ENCODE measurements at places on chromosomes 5 and 9.

GRCh38 chr5:92969781-92970237 lies 611.2 kb downstream of the NR2F1-AS1 start:
- DNase-seq = no peak

DNA sequence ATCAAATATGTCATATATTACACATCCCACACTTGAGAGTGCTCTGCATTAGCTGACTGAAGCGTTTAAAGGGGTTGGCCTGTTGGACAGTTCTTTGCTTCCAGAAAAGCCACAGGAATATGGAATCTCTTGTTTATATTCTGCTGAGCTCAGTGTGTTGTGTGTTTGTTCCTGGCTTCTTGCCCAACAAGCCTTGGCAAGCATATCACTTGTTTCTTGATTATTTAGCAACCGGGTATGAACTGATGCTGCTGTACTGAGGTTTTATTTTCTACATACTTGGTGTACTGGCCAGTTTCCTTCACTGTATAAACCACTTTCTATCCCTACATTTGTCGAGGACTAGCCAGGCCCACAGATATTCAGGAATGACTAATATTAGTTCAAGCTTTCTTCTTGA lies 378.9 kb downstream of the KCTD16 start:
- no peak for DNase-seq

GRCh38 chr5:175542232-175542965 lies 64.0 kb downstream of the SFXN1 start:
- DNase-seq = no peak

GRCh38 chr9:129362287-129363000 lies 184.4 kb upstream of the IER5L start:
- DNase-seq = no peak

- no peak for DNase-seq
Observed at GRCh38 chr5:78430866-78431265, 70.4 kb downstream of the SCAMP1 start.

DNA sequence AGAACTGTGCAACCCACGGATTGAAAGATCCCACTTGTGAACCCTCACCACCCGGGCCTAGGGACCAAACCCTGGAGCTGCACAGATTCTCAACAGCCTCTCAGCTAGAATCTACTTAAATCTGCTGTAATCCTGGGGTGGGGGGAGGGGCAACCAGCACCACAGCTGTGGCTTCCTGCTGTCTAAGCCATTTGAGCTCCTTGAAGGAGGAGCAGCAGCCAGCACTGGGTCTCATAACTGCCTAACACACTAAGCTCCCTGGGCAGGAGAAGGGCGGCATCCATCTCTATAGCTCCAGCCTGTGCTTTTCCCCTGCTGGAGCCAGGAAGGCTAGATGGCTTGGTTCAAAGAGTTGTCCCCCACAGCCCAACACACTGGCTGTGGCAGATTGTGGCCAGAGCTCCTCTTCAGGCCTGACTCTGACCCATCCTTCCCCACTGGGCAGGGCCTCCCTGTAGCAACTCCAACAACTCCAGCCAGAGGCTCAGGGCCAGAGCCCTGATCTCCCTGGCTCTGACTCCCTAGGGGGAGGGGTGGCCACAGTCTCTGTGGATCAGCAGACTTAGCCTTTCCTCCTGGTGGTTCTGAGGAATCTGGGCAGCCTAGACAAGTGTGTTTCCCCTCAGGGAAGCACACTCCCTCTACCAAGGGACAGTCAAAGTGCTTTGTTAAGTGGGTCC lies 72.0 kb upstream of the C9orf72 start:
- no peak for DNase-seq

DNA sequence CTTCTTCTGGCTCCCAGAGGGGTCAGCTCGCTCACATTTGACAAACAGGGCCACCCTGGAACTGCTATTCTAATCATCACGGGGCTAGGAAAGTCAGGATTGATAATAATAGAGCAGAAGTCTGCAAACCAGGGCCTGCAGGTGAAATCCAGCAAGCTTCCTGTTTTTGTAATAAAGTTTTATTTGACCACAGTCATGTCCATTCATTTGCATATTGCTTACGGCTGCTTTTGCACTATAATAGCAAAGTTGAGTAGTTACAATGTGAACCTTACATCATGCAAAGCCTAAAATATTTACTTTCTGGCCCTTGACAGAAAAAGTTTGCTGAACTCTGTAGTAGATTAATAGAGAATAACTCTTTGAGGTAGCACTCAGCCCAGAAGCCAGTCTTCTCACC lies 63.2 kb upstream of the CTXN3 start:
- no peak for DNase-seq

DNA sequence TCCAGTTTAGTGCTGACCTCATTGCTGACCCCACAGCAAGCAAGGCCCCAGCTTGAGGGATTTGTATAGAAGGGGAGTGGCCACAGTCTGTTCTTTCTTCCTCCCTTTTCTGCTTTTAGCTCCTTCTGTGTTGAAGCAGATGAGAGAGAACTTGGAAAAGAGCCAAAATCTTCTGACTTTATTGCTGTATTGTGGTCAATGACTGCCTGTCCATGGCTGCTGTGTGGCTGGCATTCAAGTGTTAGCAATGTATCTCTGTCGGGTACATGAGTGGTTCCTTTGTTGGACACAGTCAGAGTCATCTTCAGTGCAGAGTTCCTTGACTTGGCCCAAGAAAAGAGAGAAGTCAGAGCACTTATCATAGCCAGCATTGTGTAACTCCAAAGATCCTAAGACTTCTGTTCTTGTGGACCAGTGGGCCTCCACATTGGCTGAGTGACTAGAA lies 154.1 kb downstream of the LRRC70 start:
- no peak for DNase-seq

DNA sequence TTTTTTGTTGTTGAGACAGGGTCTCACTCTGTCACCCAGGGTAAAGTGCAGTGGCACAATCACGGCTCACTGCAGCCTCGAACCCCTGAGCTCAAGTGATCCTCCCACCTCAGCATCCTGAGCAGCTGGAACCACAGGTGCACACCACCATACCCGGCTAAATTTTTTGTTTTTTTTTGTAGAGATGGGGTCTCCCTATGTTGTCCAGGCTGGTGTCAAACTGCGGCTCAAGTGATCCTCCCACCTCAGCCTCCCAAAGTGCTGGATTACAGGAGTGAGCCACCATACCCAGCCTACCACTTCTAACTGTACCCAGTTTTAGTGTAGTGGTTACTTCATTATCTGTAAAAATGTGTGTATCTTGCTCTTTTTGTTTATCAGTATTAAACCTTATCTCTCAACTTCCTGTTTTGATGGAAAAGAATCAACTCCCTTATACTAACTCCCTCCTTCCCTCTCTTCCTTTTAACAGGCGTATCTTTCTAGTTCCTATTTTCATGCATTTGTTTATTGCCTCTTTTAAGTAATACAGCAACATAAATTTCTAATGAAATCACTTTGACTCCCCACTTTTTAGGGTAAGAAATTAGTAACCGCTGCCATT lies 33.1 kb downstream of the GRAMD2B start:
- no peak for DNase-seq

DNA sequence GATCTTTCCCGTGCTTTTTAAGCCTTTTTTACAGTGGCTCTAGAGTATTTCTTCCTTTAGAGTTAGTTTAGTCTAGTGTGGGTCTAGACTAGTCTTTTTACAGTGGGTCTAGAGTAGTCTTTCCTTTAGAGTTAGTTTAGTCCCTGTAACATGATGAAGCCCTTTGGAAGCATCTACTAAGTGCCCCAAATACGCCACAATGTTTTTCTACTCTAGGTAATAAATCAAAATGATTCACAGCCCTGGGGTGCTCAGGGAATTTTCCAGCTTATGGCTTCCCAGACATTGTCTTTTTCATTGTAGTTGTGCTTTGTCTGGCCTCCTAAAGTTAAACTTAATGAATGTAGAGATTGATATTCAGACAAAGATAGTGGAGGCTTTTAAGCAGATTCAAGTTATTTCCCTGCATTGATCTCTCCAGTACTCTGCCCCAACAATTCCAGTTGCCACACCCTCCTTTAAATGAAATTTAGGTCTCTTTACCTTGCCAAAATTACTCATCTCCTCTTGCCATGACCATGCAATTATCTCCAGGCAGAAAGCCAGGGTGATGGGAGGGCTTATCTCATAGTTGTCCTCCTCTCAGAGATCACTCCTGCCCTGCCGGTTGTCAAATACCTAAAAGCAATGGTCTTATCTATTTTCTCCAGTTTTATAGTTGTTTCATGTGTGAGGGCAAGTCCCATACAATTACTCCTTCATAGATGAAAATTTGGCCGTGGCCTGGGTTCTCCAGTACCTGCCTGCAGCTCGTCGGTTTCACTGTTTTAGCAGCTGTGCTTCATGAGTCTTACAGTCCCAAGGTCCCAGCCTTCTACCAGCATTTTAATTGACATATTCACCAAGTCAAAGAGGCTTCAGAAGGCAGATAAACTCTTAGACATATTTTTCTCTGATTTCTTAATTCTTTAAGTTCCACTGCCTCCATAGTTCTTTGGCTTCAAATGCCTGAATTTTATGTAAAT lies 794.0 kb upstream of the COX7C start:
- no peak for DNase-seq

Measured in activated CD8-positive, alpha-beta memory T cell treated with anti-CD3 and anti-CD28 coated beads for 24 hours (primary cell).